Activated CD8-positive, alpha-beta T cell treated with anti-CD3 and anti-CD28 coated beads for 36 hours (primary cell): ENCODE measurements at places on chromosomes 12 and 14. TPM values are rescaled to one million over a fixed set of nuclear protein-coding genes. Genes with fewer than 3 reads are reported as not detected.

GRCh38 chr14:99561864-99562263, 42.1 kb downstream of the CCDC85C start:
- DNase-seq: no peak

- peak; percentile 86 for DNase-seq
These were observed at the start of gene ACIN1 for GRCh38 chr14:23094666-23095195. TSS of gene ACIN1 (minus strand) at chr14:23095136. CDS start at chr14:23095112, 24 bp downstream.

Gene TSPAN11
- total RNA-seq: not detected

DNA sequence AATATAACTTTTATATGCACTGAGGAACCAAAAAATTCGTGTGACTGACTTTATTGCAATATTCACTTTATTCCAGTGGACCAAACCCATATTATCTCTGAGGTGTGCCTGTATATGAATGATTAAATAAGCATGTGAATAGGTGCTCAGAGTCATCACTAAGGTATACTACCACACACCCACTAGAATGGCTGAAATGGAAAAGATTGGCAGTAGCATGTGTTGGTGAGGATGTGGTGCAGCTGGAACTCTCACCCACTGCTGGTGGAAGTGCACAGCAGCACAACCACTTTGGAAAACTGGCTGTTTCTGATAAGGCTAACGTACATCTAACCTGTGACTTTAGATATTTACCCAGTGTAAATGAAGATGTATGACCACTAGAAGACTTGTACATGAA, 36.8 kb downstream of the GOLGA5 start:
- DNase-seq: no peak

Gene NTN4
- not detected for total RNA-seq

- DNase-seq: no peak
These were observed 37.7 kb upstream of the DICER1 start for GRCh38 chr14:95195031-95195430.

DNA sequence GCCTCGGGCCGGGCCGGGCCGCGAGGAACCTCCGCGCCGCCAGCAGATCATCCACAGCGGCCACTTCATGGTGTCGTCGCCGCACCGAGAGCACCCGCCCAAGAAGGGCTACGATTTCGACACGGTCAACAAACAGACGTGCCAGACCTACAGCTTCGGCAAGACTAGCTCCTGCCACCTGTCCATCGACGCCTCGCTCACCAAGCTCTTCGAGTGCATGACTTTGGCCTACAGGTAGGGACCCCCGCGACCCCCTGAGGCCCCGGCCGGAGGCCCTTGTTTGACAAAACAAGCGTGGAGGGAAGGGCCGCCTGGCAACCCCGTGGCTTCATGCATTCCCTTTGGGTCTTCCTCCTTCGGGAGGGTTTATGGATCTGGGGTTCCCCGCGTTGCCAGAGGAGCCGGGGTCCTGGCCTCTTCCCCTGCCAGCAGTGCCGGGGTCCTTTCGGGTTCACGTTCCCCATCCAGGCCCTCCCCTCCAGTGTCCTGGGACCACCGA, 526 bp downstream of the MLXIP start:
- DNase-seq: peak; percentile 42

Gene FSCB
- total RNA-seq: not detected

- no peak for DNase-seq
These were observed 121.0 kb downstream of the HELB start for GRCh38 chr12:66423266-66423665.

Gene ATP5MC2
- 365 TPM for total RNA-seq

Gene ABCD2
- total RNA-seq: 3.8 TPM

Gene DHRS4
- 21.7 TPM for total RNA-seq

GRCh38 chr14:75427126-75427481, 718 bp upstream of the JDP2 start:
- no peak for DNase-seq

Gene MYF5
- total RNA-seq: not detected

GRCh38 chr12:15982921-15983320, 71.8 kb downstream of the DERA start:
- no peak for DNase-seq

Gene MYL2
- not detected for total RNA-seq

- DNase-seq: no peak
These were observed 273.6 kb downstream of the AKAP6 start for GRCh38 chr14:32602699-32603098.

DNA sequence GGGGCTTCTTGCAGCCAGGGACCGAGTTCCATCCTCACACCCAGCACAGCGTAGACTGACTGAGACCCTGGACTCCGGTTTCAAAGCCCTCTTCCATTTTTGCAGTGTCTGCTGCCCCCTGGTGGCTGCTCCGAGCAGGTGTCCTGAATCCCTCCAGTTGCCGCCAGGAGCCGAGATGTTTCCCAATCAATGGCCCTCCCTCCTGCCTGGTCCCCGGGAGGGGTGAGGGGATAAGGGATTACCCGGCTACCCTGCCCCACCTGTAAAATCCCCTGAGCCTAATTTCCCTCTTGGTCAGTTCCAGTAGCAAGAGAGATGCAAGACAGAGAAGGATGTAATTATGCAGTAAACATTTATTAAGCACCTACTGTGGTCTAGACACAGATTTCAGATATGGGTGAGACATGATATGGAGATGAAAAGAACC, 55.0 kb downstream of the PHETA1 start:
- DNase-seq: peak; percentile 79

DNA sequence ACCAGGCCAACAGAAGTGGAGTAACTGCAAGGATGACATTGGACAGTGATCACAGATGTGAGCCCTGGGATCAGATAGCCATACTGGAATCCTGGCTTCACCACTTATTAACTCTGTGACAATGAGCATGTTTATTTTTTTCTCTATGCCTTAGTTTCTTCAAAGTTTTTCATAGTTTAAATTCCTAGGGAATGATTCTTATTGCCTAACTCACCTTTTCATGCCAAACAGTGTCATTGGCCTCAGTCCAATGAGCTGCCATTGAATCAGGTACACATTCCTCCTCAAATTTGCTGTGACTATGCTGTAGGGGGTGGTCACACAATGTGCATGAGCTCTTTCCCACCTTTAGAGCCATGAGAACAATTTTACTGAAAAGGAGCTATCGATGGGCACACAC, 342.3 kb downstream of the SYT1 start:
- no peak for DNase-seq

GRCh38 chr12:63068857-63069442, 82.1 kb downstream of the AVPR1A start:
- DNase-seq: peak; percentile 3

Gene IRAK3
- total RNA-seq: 0.31 TPM

DNA sequence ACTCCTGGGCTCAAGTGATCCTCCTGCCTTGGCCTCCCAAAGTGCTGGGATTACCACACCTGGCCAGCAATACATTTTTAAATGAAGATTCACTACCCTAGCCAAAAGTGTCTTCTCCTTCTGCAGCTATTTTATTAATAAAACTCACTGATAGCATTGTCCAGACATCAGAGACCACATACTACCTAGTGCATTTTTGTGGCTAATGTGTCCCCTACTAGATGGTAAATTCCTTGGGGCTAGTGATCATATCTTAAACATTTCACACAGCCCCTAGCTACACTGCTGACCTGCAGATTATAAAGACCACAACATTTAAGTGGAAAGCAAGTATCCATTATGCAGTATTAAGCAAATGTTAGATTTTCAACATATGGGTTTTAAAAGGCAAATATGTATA, 17.0 kb downstream of the DTD2 start:
- DNase-seq: no peak

- DNase-seq: no peak
These were observed 66.0 kb downstream of the RIMBP2 start for GRCh38 chr12:130650131-130650530.

GRCh38 chr14:87149583-87150354, 843.2 kb downstream of the GALC start:
- no peak for DNase-seq

Gene IL31
- not detected for total RNA-seq

DNA sequence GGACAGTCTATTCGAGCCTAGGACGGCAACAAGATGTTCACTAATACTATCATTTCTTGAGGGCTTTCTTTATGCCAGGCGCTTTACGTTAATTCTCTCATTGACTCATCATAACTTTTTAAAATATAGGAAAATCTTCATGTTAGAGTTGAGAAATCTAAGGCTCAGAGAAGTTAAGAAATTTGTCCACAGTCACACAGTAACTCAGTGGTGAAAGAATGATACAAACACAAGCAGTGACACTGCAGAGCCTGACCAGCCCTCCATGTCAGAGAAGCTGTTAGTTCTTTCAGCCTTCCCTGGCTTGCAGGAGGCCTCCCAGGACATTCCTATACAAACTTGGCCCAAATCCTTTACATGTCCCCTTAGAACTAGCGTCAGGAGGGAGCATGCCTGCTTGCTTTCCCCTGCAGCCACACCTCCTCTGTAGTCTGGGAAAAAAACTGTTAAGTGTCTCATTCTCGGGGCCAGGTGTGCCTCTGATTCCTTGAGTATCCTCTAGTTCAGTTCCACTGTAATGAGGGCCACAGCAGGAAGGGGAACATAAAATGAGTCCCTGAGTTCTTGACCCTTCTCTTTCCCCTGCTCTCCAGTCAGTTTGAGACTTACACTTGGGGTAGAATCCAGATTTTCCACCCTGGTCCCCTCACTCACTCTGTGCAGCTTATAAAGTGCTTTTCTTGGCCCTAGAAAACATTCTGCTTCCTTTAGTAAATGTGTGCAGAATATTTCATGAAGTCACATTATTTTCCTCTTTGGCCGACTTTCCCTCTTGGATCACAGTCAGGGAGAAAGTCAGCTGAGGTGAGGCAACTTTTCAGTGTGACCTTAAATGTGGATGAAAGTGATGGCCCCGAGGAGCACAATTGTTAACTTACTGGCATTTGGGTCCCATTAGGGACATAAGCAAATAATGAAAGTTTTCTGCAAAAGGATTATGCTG, 152.2 kb upstream of the HIF1A start:
- DNase-seq: no peak

DNA sequence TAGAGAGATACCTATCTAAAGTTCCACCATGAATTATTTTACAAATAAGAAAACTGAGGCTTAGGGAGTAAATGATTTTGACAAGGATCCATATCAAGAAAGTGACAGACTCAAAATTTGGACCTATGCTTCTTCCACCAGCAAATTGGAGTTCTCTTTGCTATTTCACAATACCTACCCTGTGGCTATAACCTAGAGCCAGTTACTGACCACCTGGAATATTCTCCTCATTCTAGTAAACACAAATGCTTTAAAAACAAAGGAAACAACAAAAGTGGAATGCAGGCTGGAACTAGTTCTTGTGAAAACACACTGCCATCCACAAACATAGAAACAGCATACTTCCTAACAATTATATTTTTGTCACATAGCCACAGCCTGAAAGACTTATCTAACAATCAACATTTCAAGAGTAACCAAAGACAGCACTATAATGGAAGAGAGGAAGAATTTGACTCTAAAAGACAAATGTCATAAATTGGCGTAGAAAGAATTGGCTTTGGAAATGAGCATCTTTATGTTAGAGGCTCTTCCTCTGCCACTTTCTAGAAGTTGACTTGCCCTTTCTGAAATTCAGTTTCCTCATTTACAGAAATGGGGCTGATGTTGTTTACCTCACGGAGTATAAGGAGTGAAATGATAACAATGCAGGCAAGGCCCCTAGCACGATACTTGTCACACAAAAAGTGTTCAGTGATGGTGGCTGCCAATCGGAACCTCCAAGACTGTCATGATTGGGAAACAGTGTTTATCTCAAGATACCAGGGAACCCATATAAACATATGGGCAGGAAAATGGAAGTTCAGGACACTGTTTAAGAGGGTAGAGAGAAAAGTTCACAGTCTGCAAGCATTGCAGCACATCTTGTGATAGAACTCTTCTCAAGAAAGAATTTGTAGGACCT, 138.6 kb upstream of the LGR5 start:
- DNase-seq: no peak

DNA sequence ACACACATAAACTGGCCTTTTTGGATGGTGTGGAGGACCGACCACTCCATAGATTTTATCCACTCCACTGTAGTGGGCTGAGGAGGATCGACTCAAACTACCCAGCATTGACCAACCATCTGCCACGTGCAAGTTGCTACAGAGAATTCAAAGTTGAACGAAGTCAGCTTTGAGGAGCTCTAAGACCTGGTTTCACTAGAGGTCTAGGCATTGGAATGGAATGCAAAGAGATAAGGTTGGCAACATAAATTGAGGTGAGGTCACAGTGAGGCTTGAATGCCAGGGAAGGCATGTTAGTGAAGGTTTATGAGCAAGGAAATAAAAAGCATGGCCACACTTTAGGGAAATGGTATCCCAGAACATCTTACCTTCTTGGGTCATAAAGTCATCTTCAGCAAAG, 14.5 kb downstream of the VWF start:
- no peak for DNase-seq

DNA sequence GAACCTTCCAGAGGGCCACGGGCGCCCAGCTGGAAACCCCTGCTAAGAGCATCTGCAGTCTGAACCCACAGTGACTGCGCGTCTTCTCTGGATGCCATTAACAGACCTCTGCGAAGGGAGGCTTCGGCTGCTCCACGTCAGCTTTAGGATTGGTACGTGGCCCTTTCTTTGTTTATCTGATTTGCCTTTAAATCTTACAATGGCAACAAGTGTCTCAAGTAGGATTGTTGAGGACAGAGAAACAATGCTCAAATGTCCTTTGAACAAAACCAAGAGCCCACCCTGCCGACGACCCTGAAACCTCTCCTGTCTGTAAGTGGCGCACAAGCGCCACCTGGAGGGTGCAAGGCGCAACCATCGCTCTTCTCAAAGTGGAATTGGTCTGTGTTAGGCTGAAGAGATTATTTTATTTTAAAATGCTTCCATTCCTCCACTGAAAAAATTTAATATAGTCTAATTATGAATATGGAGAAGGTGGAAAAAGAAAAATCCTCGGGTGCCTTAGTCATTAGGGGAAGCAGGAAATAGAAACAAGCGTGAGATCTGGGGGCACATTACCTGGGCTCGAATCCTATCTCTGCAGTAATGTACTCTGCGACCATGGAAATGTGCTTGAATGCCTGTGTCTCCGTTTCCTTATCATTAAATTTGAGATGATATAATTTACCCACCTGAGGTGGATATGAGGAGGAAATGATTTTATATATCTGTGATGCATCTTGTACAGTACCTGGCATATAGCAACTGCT, 82.6 kb upstream of the PTPRB start:
- DNase-seq: peak; percentile 45

Gene TMEM233
- not detected for total RNA-seq

Gene APOF
- total RNA-seq: not detected

Gene BATF
- total RNA-seq: 46.4 TPM

DNA sequence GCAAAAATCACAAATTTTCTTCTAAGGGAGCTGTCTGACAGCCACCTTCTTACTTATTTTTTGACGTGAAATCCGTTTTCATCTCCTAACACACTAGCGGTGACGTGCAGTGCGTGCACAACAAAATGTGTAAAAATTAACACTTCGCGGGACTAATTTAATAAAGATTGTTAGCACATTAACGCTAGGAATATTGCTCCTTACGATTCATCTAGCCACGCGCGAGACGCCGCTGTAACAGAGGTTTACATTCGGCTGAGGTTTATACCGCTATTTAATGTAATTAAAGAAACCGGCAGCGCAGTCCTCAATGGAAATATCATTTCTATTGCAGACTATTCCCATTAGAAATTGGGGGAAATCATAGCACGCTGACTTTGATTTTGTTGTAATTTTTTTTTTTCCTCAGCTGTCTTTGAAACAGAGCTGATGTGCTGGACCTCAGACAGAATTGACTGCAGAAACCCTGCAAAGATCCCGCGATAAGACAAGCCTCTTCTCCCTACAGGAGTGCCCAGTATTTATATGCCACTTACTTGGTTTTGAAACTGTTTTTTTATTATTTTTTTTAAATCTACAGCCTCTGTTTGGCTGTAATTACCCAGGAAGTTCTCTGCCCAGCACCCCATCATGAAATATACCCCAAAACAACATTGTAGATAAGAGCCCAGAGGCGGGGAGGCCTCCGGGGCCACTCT, 31.2 kb downstream of the BCL11B start:
- no peak for DNase-seq
